ENCODE measurements at places on chromosomes 5 and 9.
A peak's percentile ranks its signal among the peaks of the same experiment; 100 is the strongest.

GRCh38 chr5:64759960-64760660 lies 8.4 kb downstream of the SREK1IP1 start:
- no peak for DNase-seq

GRCh38 chr5:172837640-172838039 lies 3.6 kb downstream of the ERGIC1 start:
- peak; percentile 20 for DNase-seq

DNA sequence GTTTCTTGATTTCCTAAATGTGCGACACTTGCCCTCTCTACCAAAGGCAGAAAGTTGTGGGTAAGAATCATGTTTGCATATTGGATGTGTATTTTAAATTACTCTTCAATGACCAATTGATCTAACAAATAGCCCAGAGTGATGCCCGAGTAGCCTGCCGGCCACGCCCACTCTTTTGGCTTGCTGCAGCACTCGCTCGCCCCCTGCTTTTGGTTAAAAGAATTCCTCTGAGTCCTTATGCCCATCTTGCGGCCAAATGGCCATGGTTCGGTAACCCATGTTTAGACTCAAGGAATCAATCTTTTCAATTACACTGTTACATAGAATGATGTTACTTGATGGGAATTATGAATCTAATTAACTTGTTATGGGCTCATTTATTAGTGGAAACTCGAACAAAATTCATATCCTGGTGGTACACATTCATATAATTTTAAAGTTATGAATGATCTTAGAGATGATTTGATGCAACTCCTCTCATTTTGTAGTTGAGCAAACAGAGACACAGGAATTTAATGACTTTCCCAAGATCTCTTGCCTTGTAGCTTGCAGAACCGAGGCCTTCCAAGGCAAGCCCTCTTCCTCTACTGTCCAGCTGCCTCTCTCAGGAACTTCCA lies 36.5 kb downstream of the PPIC start:
- peak; percentile 9 for DNase-seq

- DNase-seq: no peak
These were observed 159.2 kb upstream of the WWC1 start for GRCh38 chr5:168132241-168132641.

DNA sequence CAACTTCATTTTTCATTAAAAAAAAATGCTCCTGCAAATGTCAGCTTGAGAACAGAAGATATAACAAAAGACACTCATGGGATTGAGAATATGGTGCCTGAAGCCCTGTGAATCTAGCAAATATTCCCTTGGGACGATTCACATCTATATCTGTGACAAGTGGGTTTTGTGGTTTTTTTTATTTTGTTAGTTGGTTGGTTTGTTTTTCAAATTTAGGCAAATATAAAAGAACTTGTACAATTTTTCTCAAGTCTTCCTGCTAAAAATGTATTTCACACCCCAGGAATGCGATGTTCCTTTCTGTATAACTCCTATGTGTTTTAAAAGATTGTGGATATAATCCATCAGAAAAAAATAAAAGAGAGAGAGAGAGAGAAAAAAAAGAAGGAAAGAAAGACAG lies 1061.8 kb upstream of the ARRDC3 start:
- no peak for DNase-seq

DNA sequence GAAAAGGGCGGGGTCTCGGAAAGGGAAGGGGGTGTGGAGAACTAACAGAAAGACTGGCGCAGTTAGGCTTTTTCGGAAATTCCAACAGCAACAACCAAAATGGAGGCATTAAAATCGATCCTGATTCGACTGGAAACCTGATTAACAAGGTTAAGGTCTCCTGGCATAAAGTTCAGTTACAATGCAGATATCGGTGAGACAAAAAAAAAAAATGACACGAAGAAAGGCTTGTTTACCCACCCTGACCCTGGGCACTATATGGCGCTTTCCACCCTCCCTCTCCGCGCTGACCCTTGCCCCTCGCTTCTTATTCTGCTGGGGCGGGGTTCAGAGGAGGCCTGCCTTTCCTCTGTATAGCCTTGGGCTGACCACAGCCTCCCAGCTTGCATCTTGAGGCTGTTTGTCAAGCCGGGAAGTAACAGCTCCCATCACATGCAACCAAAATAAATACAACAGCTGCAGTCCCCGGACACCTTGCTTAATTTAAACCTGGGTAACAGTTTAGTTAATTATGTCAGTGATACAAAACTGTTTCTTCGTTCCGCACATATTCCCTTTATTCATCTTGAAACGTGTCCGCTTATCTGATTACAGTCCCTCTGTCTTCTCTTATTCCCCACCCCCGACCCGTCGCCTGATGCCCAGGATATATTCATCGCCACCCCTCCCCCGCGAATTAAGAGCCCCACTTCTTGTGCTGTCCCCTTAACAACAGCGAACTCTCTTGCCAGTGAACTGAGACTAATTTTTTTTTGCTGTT lies 795 bp upstream of the PJA2 start:
- peak; percentile 36 for DNase-seq

GRCh38 chr5:152097128-152097527 lies 172.5 kb upstream of the GLRA1 start:
- no peak for DNase-seq

GRCh38 chr9:125436613-125437443 lies 175.2 kb downstream of the GAPVD1 start:
- no peak for DNase-seq

DNA sequence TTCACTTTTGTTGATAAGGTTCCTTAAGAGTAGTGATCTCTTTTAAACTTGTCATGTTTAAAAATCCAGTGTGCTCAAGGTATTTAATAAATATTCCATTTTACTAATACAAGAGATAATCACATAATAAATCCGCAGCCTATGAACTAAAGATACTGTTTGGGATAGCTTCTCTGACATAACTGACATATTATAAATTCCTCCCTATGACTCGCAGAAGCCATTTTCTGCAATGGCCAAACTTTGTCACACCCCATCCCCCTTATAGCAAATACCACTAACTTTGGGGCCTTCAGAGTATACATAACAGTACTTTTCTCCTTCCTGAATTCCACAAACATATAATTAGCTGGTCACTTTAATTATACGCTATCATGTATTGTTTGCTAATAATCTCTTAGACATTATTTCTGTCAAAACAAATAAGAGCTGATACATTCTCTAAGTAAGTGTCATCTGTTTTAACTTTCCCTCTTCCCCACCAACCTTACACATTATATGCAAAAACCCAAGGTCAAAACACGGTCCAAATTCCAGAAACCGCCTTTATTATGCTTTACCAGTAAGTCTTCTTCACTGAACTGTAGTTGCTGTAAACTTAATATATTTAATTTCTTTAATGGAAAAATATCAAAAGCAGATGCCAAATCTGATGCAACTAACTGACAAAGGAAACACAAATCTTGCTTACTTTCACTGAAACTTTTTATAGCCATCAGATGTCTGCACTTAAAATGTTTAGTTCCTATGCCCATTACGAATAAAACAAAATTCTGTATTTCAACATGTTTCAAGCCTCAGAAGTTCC lies 971 bp downstream of the TMEM267 start:
- DNase-seq: no peak

DNA sequence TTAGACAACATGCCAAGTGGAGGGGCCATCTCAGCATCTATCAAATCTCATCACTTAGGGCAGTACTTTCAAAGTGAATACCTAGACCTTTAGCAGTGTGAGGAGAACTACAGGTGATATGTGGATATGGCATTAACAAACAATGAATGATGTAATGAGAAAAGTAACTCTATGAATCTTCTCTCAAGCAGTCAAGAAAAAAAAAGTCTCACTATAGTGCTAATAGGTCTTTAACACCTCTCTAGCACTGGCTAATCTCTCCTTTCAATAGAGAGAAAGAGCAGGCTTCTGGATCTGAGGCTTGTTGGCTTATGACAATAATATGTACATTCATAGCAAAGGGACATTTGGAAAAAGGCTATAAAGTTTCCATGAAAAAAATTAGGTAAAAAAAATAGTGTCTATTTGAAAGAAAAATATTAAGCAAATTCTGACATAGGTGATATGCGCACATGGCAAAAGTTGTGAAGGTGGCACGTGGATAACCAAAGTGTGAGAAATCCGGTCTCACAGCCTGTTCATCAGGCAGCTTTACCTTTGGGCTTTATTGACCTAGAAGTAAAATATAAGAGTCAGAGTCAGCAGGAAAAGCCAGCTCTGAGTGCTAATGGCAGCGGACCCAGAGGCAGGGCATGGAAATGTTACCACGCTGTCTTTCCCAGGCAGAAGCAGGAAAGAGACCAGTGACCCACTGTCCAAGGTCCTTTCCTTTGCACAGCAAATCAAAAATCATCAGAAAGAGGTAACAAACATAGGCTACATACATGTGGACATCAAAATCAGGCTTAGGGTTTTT lies 203.4 kb downstream of the EFNA5 start:
- DNase-seq: no peak

DNA sequence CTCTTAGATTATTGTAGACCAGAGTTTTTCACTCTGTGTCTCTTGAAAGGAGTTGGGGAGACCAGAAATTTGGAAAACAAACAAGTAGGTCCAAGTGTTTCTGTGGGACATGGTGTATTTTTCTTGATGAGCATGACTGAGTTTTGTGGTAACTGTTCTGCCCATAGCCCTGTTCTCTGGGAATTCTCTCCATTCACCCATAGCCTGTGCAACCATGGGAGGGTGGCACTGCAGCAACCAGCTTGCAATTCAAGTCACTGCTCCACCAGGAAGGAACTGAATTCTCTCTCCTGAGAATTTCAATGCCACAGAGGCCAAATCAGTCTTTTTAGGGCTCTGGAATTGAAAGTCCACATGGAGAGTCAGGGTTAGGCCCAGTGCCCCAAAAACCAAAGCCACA lies 475.3 kb upstream of the TRPC7 start:
- no peak for DNase-seq

GRCh38 chr5:76816110-76816831 lies 2.6 kb upstream of the F2RL1 start:
- DNase-seq: no peak

GRCh38 chr9:96302021-96302420 lies at the start of gene HSD17B3:
HSD17B3 (minus strand) TSS chr9:96302176; CDS start chr9:96302104, 72 bp downstream.
- no peak for DNase-seq

DNA sequence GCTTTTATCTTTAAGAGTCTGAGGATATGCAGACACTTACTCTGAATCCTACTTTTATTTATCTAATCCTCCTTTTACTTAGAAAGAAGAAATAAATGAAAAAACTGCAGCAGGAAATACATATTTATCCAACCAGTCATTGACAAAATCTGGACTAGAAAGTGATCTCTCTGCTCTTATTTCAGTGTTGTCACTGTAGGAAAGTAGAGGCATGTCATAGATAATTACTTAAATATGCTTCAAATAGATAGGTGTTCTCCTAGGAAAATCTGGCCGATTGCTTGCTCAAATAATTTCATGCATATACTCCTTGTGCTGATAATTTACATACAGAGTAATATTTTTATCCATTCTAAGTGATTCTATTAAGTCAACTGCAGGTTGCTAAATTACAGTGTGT lies 2001.9 kb upstream of the C9orf72 start:
- DNase-seq: no peak

GRCh38 chr5:78992146-78992545 lies 7.0 kb upstream of the ARSB start:
- DNase-seq: no peak

DNA sequence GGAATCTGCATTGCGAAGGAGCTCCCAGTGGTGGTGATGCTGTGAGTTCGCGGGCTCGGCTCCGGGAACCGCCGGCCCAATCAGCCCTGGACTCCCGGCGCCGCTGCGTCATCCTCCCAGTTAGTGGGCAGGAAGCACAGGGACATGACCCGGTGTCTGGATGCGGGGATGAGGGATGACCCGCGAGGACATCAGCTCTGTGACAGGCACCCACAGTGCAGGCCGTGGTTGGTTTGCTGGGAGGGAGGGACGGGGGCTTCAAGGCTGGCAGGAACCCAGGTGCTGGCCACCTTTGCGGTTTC lies 996 bp downstream of the NXNL2 start:
- DNase-seq: no peak

- no peak for DNase-seq
These were observed 415.2 kb downstream of the EBF1 start for GRCh38 chr5:158684469-158684868.

DNA sequence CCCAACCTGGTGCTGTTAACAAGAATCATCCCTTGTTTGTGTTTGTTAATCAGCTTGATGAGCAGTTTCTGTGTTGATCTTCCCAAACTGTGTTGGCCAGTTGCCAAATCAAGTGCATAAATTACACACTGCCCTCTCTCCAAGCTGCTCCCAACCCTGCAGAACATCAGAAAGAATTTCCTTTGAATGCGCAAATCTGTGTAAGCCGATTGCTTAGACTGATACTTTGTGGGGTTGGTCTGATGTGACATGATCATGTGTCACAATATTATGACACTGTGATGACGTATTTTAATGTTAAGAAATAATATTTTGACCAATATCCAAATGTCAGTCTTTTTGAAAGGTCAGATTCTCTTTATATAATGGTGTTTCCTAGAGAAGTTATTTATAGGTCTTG lies 766.4 kb upstream of the WWC1 start:
- DNase-seq: no peak

DNA sequence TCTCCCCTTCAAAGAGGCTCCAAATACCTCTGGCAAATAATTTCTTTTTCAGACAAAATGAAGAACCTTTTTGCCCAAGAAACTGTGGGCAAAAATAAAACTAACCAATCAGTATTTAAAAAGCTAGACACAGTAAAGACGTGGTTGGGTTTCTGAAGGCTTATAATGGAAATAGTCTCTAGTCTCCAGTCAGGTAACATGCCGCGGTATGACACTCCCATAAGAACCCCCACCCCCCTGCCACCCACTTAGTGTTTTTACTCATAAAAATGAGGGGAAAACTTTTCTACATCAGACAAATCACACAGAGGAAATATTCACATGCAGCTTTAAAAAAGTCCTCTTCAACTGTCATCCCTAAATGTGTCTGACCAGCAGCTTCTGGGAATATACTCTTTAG lies 105.3 kb downstream of the THBS4 start:
- DNase-seq: peak; percentile 54

DNA sequence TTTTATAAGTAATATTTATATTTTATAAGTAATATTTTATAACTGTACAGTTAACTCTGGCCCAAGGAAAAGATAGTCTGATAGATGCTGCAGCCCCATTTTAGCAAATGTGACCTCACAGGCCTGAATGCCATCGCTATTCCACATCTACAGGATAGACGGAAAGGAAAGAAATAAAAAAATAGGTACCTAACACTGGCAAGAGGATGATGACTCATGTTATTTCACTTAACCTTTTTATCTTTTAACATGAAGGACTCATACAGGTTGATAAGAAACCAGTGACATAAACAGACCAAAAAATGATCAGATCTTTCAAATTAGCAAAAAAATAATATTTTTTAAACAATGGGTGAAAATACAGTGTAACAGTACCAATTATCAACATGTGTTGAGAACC lies 2.7 kb downstream of the CD274 start:
- DNase-seq: no peak

GRCh38 chr5:14182761-14183160 lies 39.6 kb downstream of the TRIO start:
- no peak for DNase-seq

All from activated CD4-positive, alpha-beta T cell treated with anti-CD3 and anti-CD28 coated beads, Interleukin-2, amount 50 U/mL, for 1 hour (primary cell).